ENCODE measurements at places on chromosomes 4 and X.

DNA sequence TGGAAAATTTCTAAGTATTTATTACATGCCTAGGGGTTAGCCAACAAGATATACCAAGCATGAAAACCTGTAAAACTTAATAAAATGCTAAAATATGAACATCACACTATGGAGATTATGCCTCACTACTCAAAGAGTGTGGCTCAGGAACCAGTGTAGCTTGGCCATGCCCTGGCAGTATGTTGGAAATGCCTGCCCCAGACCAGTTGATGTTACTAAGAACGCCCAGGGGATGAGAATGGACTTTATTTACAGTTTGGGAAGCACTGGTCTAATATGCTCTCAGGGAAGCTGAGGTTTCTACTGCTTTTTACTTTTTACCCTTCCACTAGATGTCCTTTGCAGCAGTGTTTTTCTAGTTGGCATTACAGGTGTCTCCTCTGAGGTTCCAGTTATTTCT is 23.7 kb upstream of the TXLNG start:
- DNase-seq: no peak

- no peak for DNase-seq
These were observed 47.2 kb upstream of the GK2 start for GRCh38 chr4:79455216-79455615.

GRCh38 chr4:123934096-123934495 is 537.5 kb downstream of the SPRY1 start:
- no peak for DNase-seq

DNA sequence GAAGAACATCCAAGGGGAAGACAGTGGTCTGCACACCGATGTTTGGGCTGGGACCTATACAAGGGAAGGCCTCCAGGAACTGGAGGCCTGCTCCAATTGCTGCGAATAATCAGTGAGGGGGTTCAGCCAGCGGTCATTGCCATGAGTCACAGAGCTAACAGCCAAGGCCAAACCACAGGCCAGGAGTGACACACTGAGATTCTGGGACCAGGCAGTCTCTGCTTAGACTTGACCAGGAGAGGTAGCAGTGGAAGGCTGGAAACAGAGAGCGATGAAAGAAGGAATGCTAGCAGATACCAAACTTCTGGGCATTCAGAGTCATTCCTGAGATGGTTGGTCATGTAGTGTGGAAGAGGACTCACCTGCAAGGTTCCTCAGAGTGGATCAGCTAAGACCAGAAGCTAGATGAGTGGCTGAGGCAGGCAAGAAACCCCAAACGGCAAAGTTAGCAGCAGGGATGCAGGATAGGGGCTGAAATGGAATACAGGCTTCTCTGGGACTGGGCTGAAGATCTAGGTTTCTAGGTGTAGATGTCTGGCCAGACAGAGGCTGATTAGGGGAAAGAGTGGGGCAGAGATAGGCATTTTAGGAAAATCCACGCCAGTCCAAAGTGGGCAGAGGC is 54.7 kb downstream of the CNGA2 start:
- DNase-seq: no peak

- DNase-seq: no peak
These were observed 182.8 kb downstream of the MOSPD2 start for GRCh38 chrX:15056044-15056443.

DNA sequence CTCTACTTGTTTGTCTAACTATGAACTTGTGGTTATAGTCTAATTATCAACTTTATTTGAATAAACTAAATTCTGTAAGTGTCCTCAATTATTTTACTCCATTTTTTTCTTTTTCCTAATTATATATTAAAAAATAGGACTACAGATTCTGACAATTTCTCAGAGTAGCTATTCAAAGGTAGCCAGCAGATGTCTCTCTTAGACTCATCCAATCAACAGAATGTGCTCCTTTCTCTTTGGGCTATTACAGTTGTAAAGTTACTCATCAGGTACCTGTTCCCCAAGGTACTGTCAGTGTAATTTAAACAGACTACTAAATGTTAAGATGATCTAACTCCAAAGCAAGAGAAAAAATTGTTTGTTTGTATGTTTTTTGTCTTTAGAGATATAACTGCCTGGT is 248.6 kb downstream of the PCDH18 start:
- no peak for DNase-seq

GRCh38 chr4:117428536-117428935 is 343.2 kb upstream of the TRAM1L1 start:
- DNase-seq: no peak

DNA sequence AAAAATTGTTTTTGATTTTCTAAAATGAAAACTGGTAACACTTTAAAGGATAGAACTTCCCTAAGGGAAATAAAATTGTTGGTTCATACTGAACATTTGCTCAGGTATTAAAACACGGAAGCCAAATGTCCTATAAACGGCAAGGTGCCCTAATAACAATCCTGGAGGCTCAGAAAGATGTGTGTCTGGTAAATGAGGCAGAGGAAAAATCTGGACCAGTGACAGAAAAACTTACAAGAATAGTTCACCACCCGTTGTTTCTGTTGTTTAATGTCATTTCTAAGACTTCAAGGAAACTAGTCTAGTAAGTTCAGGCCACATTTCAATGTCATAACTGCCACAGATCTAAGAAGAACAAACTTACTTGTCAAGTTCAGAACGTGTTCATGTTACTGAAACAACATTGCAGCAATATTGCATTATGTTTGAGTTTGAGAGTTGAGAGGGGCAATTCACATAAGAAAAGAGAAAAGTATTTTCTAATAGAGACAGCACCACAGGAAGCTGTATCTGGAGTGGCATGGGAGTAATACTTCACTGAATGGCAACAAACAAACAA is 476.6 kb downstream of the GRXCR1 start:
- DNase-seq: no peak

DNA sequence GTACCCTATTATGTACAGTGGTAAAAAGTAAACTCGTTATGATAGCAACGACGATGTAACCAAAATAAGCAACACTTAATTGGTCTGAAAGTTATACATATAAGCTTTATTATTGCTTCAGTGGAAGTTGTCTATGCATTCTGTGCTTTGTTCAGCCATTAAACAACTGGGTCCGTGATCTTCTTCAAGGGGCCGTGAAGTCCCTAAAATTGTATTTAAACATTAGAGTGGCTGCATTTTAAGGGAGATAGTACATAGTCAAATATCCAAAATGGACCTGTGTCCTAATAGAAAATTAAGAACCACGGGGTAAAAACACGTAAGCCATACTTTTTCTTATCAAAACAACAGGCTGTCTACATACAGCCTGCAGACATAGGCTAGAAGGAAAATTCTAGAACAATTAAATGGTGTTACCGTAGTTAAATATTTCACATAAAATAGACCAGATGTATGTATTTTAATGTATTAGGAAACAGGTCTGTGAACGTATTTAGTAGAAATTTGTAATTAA is 2.1 kb downstream of the GUCY1A1 start:
- no peak for DNase-seq

DNA sequence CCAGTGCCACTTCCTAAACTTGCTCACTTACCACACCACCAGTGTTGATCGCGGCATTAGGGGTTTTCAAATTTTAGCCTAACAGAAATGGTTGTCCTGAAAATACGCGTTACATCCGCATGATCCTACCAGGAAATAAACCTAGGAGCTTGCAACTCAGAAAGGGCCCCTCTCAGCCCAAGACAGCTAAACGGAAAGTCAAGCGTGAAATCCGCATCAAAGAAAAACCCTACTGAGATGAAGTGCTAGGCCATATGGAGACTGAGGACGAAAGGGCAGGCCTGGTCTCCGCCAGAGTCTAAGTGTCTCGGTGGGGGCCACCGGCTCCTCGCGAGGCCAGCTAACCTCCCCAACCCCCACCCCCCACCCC is 626 bp downstream of the YTHDC1 start:
- peak; percentile 34 for DNase-seq

DNA sequence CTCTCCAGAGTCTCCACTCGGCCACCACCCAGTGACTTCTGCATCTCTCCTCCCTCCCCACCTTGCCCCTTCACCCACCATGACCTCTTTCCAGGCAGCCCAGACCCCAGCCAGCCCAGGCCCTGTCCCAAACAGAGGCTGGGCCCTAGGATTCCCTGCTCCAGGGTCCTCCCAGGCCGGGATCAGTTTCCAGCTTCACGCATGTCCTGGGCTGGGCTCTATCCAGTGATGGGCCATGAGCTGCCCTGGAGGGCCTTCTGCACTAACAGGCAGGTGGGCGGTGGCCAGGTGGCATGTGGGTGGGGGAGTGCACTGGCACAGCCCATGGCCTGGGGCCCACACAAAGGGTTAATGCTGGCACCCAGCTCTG is 20.4 kb upstream of the ADD1 start:
- no peak for DNase-seq

- DNase-seq: no peak
These were observed 11.0 kb downstream of the SH3BP2 start for GRCh38 chr4:2803624-2804448.

GRCh38 chr4:87853108-87853507 is 20.3 kb downstream of the MEPE start:
- DNase-seq: peak; percentile 60

DNA sequence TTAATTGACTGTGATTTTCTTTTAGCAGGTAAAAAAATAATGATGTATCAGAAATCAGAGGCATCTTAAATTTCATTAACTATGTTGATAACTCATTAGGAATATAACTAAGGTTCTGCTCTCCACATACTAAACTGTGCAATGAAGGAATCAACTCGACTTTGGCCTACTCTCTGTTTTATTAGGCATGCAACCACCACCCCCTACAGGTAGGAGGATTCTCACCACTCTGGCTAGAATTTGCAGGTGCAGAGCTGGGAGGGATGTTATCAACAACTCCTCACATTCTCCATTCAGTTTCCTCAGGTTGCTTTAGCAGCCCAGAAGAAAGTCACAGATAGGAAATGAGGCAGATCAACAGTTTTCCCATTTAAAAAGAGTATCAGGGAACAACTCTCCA is 160.1 kb downstream of the COX18 start:
- DNase-seq: no peak

- no peak for DNase-seq
These were observed 184.7 kb downstream of the LDB2 start for GRCh38 chr4:16713696-16714095.

DNA sequence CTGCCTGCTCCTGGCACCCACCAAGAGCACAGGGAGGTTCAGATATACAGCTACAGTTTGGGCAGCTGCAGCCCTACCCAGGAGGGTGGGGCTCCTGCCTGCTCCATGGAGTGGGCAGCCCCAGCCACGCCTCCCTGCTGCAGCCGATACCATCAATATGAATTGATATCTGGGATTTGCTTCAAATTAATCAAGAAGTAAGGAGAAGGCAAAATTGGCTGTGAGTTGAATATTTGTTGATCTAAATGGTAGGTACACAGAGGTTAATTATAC is 31.2 kb upstream of the ZNF280C start:
- no peak for DNase-seq

- DNase-seq: no peak
These were observed 49.3 kb downstream of the C4orf33 start for GRCh38 chr4:129145222-129145730.

- DNase-seq: no peak
These were observed 186.8 kb upstream of the PABPC4L start for GRCh38 chr4:134388351-134388750.

DNA sequence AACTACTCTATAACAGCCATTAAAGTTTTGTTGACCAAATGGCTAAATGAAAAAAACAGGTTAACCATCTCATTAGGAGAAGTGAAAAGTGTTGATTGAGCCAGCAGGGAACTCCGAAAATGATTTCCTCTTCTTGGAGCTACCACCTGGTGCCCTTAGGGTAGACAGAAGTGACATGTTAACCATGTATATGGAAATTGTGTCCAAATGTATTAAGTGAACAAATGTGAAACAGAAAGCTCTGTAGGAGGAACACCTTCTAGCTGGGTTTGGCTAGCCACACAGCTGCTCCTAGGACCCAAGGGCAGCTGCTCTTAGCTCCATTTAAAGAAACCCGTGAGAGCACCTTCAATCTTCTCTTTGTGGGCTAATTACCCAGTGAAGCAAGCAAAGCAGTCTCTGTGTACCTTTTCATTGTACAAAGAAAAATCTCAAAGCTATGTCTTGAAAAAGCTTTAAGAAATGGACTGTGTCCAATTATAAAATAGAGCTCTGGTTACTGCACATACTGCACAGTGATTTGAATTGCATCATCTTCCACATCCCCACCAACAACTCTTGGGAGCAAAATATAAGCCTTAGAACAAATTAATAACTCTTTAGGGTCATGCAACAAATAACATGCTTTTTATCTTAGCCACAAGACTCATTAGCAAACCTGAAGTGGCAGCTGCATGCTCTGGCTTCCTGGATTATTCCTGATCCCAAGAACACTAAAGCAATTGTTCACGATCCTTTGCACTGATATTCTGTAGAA is 59.2 kb upstream of the PARM1 start:
- DNase-seq: no peak

- DNase-seq: no peak
These were observed 201.0 kb downstream of the PAPSS1 start for GRCh38 chr4:107519053-107519452.

DNA sequence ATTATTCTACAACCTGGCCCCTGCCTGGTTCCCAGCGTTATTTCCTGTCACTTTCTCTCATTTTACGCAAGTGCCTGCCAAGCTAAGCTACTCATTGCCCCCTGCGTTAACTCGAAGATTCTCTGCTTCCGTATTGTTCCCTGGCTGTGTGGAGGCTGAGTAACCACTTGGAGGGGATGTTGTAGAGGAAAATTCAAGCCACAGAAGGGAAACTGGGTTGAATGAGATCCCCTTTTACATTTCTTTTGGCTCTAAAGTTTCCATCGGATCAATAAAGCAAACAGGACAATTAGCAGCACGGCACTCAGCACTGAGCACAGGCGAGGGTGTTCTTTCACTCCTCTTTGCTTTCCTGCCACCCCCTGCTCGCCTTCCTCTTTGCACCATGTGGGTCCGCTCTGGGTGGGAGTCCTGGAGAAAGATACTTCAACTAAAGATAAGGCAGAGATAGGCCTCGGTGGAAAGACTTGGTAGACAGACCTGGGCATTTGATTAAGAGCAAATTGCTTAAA is 4.2 kb upstream of the TMSB4X start:
- no peak for DNase-seq

GRCh38 chr4:39426728-39427127 is 20.0 kb downstream of the KLB start:
- no peak for DNase-seq

DNA sequence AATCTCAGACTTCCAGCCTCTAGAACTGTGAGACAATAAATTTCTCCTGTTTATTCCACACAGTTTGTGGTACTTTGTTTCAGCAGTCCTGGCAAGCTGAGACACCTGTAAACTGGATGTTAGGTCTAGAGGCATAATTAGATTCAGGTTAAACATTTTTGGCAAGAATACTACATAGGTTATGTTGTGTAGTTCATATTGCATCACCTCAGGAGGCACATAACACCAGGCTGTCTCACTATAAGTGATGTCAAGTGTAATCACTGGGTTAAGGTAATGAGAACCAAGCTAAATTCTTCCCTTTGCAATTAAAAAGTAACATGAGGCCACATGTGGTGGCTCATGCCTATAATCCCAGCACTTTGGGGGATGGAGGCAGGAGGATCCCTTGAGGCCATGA is 214.2 kb downstream of the ZNF674 start:
- no peak for DNase-seq

Measured in kidney capillary endothelial cell (primary cell).